ENCODE measurements at places on chromosomes 12 and 14.

GRCh38 chr14:74257078-74257940 lies 18.1 kb downstream of the VSX2 start:
- DNase-seq = no peak

- no peak for DNase-seq
These were observed 16.9 kb downstream of the MMP17 start for GRCh38 chr12:131845121-131845520.

DNA sequence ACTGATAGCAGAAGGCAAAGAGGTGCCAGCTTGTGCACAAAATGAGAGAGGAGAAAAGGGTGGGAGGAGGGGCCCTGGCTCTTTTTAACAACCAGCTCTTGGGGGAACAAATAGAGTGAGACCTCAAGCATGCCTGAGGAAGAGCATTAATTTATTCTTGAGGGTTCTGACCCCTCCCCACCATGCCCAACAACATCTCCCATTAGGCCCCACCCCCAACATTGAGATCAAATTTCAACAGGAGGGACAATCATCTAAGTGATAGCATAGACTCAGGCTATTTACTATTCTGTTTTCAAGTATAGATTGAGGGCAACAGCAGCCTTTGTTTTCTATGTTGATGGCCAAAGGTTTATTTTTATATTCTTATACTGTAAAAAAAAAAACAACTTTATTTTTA lies 59.7 kb downstream of the FUT8 start:
- no peak for DNase-seq

GRCh38 chr14:91308337-91308736 lies 63.8 kb upstream of the GPR68 start:
- DNase-seq = no peak

DNA sequence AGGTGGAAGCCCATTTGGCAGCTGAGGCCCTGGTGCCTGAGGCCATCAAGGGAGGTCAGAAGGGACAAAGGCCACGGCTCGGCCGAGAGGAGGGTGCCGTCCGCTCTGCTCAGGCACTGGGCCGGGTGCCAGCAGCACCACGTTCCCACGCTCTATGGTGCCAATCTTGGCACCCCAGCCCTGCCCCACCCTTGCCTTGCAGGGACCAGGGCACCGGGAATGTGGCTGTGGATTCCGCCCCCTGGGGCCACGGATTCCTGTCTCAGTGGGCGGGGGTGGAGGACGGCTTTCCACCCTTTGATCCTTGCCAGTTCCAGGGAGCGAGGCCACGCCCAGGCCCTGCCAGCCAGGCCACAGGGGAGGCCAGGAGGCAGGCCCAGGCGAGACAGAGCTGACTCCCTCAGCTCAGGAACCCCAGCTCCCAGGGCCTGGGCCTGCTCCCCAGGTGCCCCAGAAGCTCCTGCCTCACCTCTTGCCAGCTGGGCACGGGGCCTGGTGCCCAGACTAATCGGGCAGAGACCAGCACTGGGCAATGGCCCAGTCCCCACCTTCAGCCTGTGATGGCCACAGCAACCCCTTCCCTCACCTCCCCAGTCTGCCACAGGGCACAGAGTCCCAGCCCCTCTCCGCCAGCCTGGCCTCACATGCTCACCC lies 26.4 kb upstream of the GPR132 start:
- peak; percentile 81 for DNase-seq

GRCh38 chr14:86896701-86897100 lies 1096.3 kb downstream of the GALC start:
- no peak for DNase-seq

DNA sequence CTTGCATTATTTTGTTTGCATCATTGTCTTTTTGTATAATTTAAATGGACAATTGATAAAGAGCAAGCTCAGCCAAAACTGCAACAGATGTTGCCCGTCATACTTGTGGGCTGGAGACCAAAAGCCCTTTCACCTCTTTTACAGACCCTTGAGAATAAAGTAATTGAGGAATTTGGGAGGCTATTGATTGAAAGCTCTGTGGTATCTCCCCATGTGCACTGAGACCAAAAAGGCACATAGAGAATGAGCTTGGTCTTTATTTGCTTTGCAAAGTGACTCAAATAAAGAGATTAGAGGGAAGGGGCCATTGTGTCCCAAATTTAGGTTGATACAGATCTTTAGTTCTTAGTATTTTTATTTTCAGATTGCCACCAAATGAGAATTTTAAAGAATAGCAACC lies 617.6 kb downstream of the TRHDE start:
- DNase-seq = no peak

DNA sequence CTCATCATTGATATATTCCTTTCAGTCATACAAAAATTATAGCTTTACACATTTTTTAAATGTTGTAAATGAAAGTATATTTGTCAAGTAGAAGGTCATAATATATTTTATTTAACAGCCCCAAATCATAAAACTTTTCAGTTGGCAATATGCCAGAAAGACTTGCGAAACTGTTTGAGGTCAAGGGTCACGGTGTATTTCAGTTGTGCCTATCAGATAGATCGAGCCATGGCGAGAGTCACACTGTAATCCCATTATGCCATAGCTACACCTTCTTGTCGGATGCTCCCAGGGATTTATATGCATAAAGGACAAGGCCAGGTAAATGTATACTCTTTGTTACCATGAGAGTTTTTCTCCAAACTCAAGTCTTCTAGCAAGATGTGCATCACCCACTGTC lies 26.7 kb upstream of the G2E3 start:
- no peak for DNase-seq

- DNase-seq = no peak
These were observed 4.4 kb downstream of the ZNF219 start for GRCh38 chr14:21093769-21094681.

GRCh38 chr14:81219759-81220579 lies 790 bp downstream of the GTF2A1 start:
- DNase-seq = no peak

GRCh38 chr14:89540830-89541470 lies 123.9 kb upstream of the FOXN3 start:
- no peak for DNase-seq

GRCh38 chr12:103887738-103888137 lies 42.5 kb upstream of the HSP90B1 start:
- no peak for DNase-seq

GRCh38 chr12:113921430-113921829 lies 44.7 kb downstream of the RBM19 start:
- DNase-seq = no peak

DNA sequence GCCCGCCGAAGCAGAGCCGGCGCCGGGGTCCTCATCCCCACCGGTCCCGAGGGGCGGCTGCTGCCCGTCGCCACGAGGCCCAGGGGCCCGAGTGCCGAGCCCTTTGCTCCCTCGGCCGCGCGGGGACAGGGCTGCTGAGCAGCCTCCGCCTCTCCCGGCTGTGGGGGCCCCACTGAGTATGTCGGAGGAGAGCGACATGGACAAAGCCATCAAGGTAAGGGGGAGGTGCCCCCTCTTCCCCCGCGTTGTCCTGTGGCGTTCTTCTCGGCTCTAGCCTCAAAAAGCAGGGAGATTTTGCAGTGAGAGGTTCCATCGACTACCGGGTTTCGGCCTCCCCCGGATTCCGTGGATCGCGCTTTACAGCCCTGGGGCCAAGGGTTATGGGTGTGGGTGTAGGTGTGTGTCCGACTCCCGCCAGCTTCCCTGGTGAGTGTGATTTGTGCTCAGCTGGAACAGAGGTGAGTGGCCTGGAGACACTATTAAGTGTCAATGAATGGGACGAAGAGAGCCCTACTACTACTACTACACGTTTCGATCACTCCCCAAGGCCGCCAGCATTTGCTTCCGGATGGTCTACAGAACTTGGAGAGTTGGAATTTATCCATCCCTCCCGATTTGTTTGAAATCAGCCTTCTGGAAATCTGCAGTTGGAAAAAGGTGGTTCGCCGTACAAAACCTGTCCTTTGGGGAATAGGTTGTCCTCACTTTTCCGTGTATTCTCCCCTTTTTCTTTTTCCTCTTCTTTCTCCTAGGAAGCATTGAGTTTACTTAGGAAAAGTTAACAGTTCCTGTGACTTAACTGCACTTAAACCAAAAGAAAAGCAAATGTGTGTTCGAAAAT lies 748 bp downstream of the MAPKAPK5 start:
- DNase-seq = peak; percentile 21

DNA sequence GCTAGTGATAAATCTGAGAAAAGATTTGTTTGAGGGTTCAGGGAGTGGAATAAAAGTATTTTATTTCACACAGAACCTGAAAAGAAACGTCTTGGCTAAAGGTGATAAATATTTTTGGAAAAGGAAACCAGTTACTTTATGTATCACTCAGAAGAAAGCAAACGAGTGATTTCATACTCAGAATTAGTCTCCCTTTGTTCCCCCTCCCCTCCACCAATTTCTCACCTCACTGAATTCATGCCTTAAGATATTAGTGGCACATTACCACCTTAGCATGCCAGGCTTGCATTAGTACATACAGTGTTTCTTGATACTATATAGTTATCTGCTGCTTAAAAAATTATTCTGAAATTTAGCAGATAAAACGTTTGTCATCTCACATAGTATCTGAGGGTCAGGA lies 28.2 kb downstream of the G2E3 start:
- DNase-seq = no peak

DNA sequence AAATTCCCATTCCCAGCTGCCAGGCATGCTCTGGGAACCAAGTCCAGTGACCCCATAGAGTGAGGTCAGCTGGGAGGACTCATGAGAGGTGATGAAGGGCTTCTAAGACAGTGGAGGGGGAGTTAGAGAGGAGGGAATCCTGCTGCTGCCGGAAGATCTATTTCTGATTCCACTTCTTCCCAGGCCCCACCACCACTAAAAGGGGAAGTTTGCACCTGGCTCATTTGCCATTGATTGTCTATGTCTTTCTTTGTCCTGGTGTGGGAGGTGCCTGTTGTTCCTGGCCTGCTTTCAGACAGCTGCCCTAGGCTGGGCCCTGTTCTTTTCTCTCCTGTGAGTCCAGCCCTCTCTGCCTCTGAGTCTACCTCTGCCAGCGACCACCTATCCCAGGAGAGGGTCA lies 3.0 kb upstream of the KRT6A start:
- no peak for DNase-seq

GRCh38 chr12:123269395-123269892 lies 2.2 kb downstream of the CDK2AP1 start:
- DNase-seq = no peak

DNA sequence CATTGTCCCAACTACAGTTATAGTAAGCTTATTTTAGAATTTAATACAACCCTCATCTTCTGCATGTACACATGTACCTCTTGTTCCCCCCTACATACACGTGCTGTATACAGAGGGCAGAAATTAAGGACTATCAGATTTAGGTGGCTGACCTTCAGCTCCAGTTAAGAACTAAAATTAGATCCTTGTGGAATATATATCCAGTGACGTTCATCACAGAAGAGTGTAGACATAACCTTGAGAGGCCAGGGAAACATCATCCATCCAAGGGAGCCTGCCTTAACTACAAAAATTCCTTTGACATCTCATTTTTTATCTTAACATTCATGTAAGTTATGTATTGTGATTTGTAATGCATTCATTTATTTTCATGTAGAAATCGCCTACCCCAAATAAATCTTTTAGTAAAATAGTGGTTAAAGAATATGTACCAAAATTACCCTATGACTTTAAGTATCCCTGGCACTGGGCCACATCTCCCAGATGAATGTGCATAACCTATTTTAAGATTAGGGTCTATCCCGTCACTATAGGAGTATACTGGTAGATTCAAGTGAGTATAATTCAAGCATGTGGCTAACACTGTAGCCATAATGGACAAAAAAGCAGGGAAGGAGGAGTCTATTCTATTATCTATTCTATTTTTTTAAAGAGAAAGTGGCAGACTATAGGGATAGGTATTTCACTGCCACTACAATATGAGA lies 27.5 kb downstream of the RIC8B start:
- no peak for DNase-seq

DNA sequence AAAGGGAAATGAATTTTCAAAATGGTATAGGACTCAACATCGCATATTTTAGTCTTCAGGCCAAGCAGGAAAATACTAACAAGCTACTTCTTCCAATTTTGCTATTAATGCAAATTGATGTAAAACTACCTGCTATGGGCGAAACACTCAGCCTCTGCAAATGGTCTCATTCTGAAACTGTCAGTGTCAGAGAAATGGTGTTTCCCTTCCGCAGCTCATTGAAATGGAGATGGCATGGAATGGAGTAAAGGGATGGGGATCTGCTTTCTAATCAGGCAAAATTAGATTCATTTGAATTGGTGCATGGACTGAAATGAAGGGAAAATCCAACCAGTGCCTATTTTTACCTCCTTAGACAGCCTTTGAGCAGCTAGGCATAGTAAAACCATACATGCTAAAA lies 80.4 kb upstream of the EEA1 start:
- DNase-seq = no peak

DNA sequence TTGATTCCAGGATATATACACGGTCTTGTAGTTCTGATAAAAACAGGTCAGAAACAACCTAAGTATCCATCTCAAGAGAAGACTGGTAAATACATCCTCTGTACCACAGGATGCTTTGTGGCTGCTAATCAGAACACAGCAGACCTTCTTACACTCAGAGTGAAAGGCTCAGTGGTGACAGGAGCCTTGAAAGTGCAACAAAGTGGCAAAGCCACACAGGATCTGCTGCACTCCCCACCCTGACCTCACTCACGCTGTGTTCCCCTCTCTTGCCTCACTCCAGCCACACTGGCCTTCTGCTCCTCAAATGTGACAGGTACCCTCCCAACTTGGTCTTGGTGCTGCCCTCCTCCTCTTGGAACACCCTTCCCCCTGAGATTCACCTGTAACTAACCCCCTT lies 98.1 kb upstream of the GRIP1 start:
- no peak for DNase-seq

DNA sequence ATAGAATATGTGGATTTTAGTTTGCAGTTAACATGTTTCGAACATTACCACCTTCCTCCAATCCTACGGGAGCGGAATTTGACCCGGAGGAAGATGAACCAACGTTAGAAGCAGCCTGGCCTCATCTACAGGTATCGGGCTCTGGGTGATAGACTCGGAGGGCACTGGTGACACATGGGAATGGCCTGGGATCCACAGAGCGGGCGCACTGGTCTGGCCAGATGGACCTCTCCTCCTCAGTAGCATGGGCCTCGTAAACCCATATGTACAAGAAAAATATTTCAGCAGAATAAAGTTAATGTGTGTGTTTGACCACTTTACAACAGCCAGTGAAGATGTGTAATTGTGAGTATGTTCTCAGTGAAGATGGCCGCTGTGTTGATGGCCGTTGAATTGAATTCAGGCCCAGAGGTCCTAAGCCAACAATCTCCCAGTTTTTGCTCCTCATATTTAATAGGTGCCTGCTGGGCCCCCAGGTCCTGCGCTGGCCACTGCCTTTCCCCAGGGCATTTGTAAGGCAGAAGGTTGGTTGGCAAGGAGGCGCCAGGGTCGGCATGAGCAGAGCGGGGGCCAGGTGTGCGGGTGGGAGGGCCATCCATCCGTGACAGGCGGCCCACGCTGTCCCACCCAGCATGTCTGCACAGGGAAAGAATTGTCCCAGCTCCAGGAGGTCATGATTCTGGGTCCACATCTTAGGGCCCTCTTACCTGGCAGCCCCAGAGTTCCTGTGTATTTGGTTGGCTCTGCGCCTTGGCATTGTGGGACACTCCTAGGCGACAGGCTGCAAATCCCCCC lies 82.0 kb upstream of the DYNC1H1 start:
- no peak for DNase-seq

- no peak for DNase-seq
These were observed 634 bp upstream of the TMEM63C start for GRCh38 chr14:77180726-77181602.
